ENCODE measurements at places on chromosomes 6 and 20.
A peak's percentile ranks its signal among the peaks of the same experiment; 100 is the strongest.

DNA sequence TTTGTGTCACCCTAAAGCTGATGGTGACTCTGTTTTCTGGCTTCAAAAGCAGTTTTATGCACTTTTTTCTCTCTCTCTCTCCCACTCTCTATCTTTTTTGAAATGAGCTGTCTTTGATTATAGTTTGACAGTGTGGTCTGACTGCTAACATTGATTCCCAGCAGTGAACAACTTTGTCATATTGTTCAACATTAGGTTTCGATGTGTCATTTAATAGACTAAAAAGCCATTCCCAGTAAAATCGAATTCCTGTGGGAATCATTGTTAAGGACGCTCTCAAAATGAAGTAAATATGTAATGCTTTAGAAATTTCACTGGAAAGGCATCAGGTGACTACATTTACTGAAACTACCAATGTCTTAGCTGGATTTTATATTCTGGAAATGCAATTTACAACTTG, 69.9 kb upstream of the FLRT3 start:
- DNase-seq = no peak

DNA sequence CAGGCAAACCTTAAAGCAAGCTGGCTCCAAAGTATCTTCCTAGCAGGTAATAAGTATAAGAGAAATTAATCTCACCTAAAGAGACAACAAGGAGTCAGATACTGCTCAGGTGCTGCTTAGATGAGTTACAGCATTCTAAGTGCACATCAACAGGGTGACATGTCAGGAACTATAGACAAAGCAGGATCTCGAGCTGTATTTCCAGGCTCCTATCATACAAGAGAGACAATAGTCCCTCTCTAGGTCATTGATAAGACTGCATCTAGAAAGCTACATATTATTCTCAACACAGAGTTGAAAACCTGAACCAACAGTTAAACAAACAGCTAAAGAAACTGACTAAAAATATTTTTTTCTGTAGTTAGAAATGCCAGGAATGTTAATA, 3.9 kb downstream of the PTPRK start:
- DNase-seq = no peak

- DNase-seq = no peak
Observed at GRCh38 chr6:157172231-157172701, 151.1 kb downstream of the TMEM242 start.

- DNase-seq = peak; percentile 69
Observed at GRCh38 chr6:119742188-119742803, 392.7 kb upstream of the MAN1A1 start.

GRCh38 chr20:17661121-17661744, 20.8 kb downstream of the RRBP1 start:
- DNase-seq = no peak

- DNase-seq = no peak
Observed at GRCh38 chr20:8757146-8757545, 311.7 kb upstream of the PLCB4 start.

DNA sequence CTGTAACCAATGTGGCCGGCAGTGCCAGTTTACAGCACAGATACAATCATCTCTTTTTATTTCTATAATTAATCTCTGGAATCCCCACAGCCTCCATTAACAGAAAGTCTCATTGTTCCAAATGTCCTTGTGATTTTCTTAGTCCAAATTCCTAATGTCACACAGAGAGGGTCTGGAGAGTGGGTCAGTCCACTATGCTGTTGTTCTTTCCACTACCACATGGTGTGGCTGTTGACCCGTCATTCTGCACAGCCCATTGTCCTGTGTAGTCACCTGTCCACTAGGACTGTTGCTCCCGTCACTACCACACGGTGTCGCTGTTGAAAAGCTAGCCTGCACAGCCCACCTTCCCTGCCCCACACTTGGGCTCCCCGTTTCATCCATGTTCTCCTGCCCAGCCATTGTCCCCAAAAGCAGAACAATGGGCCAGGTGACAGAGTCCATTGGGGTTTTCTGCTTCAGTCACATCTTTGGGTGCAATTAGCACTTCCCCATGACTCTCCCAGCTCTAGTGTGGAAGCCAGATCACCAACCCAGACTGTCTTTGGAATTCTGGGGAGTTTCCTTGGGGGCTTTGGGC, 8.6 kb upstream of the LBP start:
- DNase-seq = no peak

- no peak for DNase-seq
Observed at GRCh38 chr6:11416936-11417576, 120.5 kb upstream of the TMEM170B start.

- no peak for DNase-seq
Observed at GRCh38 chr20:40960521-40960956, 68.1 kb upstream of the TOP1 start.

GRCh38 chr20:25020345-25020744, 27.8 kb upstream of the APMAP start:
- no peak for DNase-seq

DNA sequence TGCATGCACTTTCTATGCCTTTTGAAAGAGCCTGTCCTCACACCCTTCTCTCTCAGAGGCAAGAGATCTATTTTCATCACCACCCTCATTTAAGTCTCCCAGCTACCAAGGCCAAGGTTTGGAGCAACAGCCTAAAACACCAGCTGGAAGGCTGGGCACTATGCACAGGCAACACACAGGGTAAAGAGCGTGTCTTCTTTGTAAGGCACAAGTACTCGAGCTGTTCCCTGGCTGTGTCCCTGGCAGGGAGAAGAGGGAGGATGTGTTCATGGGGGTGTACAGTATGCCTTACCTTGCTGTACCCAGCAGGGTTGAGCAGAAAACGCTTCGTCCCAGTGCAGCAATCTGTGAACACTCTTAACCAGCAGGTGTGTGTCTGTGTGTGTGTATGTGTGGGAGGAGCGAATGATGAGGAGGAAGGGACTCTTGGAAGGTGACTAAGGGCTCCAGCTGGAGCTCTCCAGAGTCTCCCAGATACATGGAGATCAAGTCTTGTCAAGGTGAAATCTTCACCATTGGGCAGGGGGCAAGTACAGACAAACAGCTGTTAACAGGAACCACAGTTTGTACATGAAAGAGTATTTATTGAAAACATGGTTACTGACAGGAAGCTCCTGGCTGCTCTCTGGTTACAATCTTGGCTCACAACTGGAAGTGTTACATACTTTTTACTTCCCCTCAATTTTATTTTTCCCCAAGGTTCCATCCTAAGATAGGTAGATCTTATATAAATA, 40.8 kb downstream of the ELMO2 start:
- no peak for DNase-seq

- no peak for DNase-seq
Observed at GRCh38 chr6:106516616-106517015, 112.7 kb downstream of the RTN4IP1 start.

All from activated naive CD4-positive, alpha-beta T cell treated with anti-CD3 and anti-CD28 coated beads, Interleukin-2, amount 50 U/mL, for 72 hours (primary cell).